ENCODE measurements at places on chromosomes 6 and 20.

DNA sequence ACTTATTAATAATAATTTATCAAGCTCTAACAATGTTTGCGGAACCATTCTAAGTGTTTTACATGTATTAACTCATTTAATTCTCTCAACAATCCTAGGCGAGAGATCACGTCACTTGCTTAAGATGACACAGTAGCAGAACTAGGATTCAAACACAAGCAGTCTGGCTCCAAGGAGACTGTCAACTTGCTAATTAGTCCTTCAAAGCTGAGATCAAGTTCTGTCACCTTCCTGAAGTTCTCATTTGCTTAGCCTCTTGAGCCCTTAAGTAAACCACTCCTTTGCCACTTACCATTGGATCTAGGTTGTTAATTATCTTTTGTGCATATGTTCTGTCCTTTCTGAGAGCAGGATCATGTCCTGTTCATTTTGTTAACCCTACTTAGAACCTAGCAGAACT lies 14.1 kb downstream of the FKBP5 start:
- no peak for DNase-seq

GRCh38 chr20:6657111-6657510 lies 110.4 kb upstream of the BMP2 start:
- DNase-seq, result no peak

GRCh38 chr20:20979934-20980333 lies 126.2 kb downstream of the LINC00237 start:
- no peak for DNase-seq

GRCh38 chr6:142740449-142740848 lies 204.5 kb downstream of the HIVEP2 start:
- DNase-seq, result no peak

GRCh38 chr6:27188061-27188884 lies 59.2 kb upstream of the PRSS16 start:
- DNase-seq, result peak; percentile 64

DNA sequence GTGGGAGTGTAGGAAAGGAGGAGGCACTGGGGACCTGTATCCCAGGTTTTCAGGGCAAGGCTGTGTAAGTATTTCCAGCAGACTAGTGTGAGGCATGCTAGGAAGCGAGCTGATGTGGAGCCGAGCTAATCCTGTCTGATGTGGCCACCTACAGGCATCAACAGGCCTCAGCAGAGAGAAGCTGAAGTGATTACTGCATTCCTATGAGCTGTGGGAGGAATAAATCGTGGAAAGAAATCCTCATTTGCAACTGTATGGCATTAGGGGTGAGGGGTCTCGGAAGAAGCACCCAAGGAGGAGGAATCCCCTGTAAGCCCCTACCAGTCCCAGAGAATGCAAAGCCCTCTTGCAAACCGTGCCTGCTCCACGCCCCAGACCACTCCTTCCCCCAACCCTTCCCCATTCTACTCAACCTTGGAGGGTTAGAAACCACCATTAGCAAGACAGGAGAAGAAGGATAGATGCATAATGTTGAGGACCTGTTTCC lies 41.6 kb downstream of the C6orf15 start:
- DNase-seq, result no peak

DNA sequence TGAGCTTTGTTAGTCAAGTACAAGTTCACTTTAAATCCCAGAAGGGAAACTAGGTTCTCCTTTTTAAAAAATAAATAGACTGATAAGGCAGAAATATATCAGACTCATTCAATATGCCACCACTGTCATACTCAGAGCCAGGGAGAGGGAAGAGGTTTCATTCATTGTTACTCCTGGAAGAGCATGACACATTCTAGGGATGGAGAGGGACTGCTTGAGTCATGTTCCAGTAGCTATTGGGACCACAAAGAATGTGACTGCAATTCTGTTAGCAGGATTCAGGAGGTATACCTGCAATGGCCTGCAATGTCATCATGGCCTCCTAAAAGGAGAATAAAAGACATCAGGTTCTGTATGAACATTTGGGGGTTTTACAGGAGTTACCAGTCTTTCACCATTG lies 167.6 kb downstream of the TFAP2B start:
- DNase-seq, result no peak

DNA sequence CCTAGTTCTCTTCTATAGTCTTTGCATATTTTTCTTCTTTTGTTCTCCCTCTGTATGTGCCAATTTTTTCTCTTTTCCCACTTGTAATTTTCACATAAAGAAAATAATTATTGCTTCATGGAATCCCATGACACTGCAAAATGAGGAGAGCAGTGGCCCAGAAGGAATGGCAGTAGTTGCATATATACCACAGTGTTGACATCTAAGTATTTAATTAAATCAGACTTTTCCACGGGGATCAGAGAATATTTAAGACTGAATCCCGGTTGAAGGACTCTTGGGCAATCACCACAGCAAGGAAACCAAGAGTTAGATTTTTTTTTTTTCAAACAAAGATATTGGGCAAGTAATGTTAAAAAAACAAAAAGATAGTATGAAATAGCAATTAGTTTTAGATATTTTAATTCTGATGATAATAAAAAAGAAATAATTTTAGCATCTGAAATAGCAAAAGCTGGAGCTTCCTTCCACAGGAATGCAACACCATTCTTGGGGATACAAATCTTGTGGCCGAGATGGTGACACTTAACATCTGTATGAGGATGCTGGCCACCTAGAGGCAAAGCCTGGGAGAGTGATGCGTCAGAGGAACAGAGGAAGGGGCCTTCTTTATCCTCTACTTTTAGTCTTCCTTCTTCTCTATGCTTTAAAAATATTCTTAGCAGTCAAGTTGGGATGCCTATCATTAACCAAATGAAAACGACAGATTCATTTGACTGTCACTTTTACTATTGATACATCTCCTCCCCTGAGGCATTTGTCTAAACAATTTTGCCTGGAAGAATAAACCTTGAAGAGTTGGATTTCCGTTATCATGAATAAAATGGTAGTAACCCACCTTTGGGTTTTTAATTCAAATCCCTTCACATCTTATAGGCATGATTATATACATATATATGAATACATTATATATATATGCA lies 356.2 kb downstream of the GJA1 start:
- no peak for DNase-seq

DNA sequence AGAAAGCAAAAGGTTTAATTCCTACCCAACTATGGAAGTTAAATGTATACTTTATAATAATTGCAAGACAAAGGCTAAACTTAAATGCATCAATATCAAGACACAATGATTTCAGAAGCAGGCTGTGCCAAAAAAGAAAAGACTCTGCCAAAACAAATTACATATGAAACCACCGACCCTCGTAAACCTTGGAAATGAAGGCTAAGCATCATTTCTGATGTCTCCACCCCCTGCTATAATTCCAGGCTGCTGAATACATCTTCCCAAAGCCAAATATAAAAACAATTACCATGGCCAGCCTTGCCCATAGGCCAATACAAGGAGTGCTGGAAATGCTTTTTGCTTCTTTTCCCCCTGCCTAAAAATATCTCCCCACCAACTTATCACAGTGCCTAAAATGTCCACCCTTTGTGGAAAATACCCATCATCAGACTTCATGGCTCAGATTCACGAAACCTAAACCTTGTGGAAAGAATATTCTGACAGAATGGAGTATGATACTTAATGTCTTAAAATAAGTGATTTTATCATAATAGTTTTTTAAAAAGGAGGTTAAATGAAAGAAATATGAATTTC lies 37.4 kb downstream of the RCAN2 start:
- DNase-seq, result no peak

DNA sequence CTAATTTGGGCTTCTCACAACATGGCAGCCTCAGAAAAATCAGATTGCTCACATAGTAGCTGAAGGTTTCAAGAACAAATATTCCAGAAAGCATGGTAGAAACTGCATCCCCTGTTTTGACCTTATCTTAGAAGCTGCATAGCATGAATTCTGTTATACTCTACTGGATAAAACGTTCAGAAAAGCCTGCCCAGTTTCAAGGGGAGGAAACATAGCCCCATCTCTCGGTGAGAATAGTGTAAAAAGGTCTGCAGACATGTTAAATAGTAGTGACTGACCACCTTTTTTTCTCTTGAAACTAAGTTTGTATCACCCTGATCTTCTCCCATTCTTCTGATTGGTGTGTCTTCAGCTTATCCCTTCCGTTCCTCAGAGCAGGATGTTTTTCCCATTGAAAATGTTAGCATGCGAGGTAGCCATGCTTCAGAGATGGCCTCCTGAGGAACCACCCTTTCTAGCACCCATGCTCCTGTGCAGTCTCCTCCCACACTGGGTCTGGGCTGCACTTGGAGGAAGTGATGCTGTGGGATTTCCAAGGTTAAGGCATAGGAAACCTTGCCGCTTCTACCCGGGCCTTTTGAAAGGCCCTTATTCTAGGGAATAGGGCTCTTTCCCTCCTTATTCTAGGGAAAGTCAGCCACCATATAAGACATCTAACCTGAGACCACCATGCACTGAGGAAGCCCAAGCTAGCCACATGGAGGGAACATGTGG lies 50.1 kb downstream of the MARCKS start:
- no peak for DNase-seq

DNA sequence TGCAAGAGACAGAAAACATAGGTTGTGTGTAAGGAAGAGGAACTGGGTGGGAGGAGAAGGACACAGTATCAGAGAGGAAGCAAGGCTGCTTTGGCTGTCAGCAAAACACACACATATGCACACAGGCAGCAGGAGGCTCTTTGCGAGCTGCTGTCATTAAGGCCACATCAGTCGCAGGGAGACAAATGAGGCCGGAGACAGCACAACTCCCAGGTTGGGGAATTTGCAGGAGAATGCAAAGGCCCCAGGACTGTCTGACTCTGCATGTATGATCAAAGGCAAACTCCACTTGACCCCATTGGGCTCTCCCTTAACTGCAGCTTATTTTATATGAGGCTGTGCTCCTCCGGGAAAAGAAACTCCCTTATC lies 35.3 kb downstream of the METTL24 start:
- no peak for DNase-seq

DNA sequence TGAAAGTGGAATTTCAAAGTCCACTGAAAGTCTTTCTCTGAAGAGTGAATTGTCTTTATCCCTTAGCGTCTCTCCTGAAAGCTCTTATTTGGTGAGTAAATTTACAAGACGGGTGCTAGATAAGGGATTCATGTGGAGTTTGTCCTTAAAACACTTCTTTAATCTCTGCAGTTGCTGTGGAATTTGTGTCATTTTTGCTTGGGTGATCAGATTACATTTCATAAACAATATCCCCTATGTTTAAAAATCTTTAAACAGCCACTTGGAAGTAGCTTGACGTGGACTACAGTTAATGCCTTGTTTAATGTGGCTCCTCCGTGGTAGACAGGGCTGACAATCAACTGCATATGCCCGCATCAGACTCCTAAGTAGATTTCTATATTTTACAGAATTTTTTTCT lies 175.4 kb upstream of the ZNF217 start:
- no peak for DNase-seq

- no peak for DNase-seq
Measured at GRCh38 chr6:19880066-19880465, 42.9 kb downstream of the ID4 start.

DNA sequence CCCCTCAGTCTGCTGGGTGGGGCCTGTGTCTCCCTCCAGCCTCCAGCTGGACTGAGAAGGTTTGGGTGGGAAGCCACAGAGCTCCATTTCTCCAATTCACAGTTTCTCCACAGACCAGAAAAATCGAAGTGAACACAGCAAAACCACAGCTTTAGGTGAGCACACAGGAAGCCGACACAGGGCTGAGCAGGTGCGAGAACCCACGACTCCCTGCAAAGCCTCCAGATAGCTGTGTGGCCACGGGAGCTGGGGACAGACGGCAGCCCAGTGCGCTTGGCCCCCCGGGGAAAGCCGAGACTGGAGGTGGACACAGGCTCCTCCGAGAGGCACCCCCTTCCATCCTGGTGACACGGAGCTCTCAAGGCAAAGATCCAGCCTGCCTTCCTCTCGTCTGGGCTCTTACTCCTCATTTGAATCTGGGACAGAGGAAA lies 29.0 kb upstream of the MPC1 start:
- DNase-seq, result no peak

DNA sequence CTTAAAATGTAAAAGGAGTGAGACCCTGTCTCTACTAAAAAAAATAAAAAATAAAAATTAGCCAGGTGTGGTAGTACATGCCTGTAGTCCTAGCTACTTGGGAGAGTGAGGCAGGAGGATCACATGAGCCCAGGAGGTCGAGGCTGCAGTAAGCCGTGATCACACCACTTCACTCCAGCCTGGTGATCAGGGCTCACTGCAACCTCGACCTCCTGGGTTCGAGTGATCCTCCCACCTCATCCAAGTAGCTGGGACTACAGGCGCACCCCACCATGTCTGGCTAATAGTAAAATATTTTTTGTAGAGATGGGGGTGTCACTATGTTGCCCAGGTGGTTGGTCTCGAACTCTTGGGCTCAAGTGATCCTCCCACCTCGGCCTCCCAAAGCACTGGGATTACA lies 8.1 kb upstream of the FOXS1 start:
- no peak for DNase-seq

- DNase-seq, result peak; percentile 35
Measured at GRCh38 chr6:6856538-6857523, 250.9 kb upstream of the RREB1 start.

GRCh38 chr6:149913540-149914240 lies 9.2 kb downstream of the RAET1G start:
- DNase-seq, result no peak

Measured in right lung (tissue), 10 donors.